IMR-90 (cell line): ENCODE measurements at places on chromosomes 5 and 9.

- DNase-seq, result no peak
Observed at GRCh38 chr5:59424515-59424914, 469.0 kb downstream of the PDE4D start.

DNA sequence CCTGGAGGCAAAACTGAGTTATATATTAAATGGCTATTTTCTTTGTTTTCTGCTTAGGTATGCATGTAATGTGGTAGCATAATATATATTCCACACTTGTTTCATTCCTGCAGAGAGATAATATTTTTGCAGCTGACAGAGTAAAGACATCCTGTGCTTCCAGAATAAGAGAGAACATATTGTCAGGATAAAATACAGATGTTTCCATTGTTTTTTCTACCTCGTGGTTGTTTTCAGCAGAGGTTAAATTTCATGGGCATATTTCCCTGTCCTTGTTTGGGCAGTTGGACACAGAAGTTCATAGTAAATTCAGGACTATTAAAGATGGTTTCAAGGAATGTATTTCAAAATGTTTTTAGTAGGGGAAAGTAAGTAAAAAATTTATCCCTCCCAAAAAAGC lies 47.6 kb upstream of the MEGF10 start:
- DNase-seq, result no peak

DNA sequence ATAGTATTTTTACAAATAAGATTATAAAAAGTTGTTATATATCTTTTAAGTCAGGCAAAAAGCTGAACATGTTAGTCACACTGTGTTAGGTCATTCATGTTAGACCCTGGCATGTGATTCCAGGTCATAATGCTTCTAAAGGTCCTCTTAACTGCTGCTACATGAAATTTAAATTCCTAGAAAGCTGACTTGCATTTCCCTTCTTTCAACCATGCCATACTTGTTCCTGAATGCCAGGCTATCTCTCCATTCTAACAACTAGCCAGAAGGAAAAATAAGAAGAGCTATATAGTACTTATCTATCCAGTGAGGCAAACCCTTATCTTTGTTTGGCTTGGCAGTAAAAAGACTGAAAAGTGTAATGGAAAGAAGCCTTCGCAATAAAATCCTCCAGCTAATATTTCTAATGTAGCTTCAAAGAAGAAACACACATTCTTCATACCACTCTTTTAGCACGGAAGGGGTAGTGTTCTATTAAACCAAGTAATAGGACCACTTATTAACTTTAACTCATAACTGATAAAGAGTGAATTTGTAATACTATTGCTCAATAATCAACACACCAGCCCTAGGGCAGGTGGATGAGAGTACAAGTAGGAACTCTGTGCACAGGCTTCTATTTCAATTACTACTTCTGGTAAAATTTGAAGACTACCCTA lies 310.2 kb downstream of the PDE4D start:
- no peak for DNase-seq

DNA sequence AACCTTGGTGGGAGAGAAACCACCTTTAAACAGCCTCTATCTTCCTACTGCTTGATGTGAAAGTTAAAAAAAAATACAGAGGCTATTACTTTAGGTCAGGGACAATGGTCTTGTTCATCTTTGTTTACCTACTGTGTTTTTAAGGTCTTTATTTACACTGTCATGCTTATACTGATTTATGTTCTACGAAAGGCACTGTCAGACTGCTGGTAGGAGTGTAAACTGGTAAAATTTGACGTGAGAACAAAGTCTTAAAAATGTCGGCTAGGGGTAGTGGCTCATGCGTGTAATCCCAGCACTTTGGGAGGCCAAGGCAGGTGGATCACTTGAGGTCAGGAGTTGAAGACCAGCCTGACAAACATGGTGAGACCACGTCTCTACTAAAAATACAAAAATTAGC lies 42.1 kb upstream of the ELOVL7 start:
- no peak for DNase-seq

DNA sequence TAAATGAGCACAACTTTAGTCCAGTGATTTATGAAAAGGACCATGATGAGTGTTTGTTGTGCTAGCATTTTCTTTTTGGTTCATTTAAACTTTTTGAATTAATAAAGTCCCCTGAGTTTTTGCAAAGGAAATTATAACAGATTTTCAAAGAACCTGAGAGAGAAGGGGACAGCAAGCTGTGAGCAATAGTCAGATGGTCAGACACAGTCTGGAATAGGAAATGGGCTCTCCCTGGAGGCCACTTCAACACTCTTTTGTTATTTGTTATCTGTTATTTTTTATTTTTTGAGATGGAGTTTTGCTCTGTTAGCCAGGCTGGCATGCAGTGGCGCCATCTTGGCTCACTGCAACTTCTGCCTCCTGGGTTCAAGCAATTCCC lies 171.1 kb downstream of the ARHGEF28 start:
- DNase-seq, result peak; percentile 48

DNA sequence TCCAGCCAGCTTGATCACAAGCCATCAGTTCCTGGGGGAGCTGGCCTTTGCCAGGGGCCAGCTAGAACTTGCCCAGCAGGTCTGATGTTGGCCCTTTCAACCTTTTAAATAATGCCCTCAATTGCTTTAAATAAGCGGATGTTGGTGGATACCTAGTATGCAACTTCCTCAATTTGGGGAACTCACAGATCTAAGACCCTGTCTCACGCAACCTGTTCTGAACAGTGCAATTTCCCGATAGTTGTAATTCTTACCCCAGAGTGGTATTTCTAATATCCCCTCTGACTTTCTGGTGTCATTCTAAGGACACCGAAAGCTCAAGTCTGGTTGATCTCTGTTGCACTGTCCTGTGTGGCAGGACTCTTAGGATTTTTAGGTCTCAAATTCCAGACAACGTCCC lies 23.1 kb downstream of the GALNT12 start:
- DNase-seq, result no peak

GRCh38 chr9:133359399-133360175 lies 3.2 kb downstream of the SURF2 start:
- DNase-seq, result no peak

GRCh38 chr9:15505921-15506320 lies 4.8 kb downstream of the PSIP1 start:
- no peak for DNase-seq

DNA sequence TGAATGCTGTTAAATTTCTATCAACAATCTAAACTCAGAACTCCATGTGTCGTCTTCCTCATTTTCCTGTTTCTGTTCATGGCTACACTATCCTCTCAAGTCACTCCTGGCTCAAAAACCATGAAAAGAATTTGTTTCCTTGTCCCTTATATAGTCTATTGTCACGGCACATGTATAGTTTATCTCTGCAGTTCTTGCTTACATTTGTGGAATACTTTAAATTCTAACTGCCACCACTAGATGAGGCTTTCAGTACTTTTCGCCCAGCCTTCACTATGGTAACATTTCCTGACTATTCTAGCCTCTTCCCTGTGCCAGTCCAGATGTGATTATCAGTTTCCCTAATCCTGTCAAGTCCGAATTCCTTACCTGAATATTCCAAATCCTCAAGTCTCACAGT lies 34.6 kb downstream of the PKD2L2 start:
- DNase-seq, result peak; percentile 48

DNA sequence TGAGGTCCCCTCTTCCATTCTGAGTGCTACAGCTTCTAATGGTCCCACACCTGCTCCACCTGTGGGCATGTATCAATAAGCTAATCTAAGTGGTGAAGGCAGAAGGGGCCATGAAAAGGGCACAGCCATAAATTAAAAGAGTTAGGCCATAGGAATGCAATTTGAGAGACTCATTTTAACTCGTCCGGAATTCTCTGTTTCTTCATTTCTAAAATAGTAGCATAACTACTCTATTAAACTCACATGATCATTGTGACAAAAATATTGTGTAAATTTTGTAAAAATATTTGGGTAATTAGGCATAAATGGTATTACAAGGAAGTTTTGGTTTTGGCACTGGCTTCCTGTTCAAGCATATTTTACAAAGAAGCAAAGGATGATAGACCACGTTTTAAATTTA lies 103.1 kb upstream of the TXNDC8 start:
- DNase-seq, result no peak

DNA sequence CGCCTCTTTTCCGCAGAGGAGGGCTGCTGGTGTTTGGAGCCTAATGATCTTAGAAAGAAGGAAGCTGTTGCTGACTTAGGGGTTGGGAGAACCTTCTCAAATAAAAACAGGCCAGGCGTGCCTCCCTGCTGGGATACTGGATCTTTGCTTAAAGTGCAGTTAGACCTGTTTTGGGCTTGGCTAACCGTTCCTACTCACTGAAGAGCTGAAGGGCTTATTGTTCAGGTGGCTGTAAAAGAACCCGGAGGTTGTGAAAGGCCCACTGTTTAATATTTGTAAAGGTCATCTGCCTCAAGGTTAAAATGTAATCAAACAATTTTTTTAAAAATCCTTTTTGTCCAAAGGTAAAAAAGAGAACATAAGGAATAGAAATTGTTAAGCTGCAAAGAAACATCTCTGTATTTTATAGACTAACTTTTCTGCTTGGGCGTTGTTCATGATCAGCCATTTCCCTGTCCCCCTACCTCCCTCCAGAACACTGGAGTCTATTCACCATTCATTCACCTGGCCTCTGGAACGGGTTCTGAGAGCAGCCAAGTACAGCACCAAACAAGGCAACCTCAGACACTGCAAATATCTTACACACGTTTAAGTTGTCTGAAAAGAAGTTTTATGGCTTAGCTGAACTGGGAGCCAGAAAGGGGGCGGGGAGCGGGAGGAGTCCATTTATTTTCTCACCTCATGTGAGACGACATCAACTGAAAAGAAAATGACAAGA lies 18.6 kb upstream of the MTMR12 start:
- DNase-seq, result no peak

GRCh38 chr5:170596482-170597044 lies 92.7 kb downstream of the KCNIP1 start:
- DNase-seq, result no peak

DNA sequence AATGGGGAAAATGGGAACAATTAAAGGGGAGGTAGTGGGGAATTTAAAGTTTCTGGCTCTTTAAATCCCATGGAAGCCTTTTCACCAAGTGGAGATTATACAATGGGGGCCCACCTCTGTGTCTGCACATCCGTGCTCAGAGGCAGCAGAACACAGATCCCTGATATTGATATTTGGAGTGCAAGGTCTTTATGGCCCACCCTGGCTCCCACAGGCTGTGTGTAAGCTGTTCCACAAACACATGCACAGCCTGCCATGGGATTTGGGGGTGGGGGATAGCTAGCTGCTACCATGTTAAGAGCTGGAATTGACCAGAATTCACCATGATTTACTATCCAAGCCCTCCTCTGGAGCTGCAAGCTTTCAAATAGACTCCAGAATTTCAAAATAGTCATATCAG lies 55.9 kb downstream of the RASGEF1C start:
- DNase-seq, result no peak

DNA sequence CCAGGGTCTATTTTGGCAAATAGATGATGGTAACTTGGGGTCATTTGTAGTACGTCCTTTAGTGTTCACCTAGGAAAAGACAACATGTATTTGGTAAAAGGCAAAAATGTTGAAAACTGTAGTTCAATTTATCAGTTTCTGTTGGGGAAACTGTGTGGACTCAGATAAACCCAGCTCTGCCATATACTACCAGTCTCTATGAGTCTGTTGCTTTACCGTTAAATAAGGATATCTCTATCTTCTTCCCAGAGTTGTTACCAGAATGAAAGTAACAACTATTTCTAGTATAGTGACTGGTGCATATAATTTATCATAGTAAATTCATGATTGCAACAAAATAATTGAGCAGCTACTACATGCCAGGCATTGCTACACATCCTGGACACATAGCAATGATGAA lies 3.8 kb upstream of the IQGAP2 start:
- DNase-seq, result no peak
